ENCODE measurements at places on chromosomes 3 and 15. TPM values are rescaled to one million over a fixed set of nuclear protein-coding genes. Genes with fewer than 3 reads are reported as not detected.

The CDHR4 gene
- not detected for total RNA-seq

GRCh38 chr15:99556011-99556410 is 9.8 kb upstream of the MEF2A start:
- ATAC-seq: no peak

DNA sequence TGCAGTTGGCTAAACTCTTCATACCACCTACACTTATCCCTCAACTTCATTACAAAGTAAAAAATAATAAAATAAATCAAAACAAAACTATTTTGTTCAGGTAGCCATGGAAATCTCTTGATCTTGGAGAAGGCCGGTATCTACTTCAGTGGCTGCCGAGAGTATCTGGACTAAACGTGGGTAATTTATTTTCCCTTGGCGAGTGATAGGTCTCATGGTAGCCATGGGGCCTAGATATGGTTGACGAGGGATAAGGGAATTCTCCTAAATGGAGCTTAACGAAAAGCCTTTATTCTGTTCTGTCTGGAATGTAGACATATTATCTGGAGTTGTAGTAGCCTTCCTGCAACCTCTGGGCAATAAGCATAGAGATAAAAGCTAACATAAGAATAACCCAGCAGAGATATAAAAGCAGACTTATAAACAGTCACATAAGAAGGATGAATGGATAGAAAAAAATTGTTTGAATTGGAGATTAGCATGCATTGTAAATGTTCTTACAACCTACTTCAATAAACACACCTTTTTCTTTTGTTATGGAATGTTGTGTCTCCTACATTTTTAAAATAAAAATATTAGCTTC is 281.3 kb upstream of the ARRDC4 start:
- no peak for ATAC-seq

The GP5 gene
- not detected for total RNA-seq

The TAGLN3 gene
- 1.1 TPM for total RNA-seq

GRCh38 chr3:98596541-98597500 is 3.4 kb upstream of the CPOX start:
- ATAC-seq: no peak

DNA sequence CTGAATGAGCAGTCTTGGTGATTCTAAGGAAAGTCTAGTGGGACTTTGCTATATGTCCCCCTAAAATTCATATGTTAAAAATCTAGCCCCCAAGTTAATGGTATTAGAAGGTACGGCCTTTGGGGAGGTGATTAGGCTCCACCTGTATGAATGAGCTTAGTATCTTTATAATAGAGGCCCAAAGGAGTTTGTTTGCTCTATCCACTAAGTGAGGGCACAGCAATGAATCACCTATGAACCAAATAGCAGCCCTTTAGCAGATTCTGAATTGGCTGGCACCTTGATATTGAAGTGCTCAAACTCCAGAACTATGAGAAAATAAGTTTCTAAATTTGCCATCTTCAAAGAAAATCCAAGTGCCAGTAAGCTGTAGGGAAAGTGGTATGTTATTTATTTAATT is 187.9 kb downstream of the SUCNR1 start:
- ATAC-seq: no peak

- ATAC-seq: no peak
These were observed 215.5 kb upstream of the POU1F1 start for GRCh38 chr3:87491843-87492242.

DNA sequence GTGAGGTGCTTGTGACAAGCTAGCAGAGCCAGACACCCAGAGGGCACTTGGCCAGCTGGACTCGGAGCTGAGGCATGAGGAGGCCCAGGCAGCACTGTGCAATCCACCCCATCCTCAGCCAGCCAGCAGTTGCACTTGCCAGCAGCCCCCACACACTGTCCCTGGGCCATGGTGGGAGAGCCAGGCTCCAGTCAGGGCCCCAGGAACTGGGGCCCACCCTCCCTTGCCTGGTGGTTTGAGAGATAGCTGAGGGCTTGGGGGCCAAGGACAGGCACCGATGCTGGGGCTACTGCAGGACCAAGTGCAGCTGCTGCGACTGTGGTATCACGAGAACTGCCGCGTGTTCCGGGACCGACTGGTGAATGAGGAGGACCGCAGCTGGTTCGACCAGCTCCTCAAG is 63.5 kb downstream of the DNAH1 start:
- ATAC-seq: no peak

DNA sequence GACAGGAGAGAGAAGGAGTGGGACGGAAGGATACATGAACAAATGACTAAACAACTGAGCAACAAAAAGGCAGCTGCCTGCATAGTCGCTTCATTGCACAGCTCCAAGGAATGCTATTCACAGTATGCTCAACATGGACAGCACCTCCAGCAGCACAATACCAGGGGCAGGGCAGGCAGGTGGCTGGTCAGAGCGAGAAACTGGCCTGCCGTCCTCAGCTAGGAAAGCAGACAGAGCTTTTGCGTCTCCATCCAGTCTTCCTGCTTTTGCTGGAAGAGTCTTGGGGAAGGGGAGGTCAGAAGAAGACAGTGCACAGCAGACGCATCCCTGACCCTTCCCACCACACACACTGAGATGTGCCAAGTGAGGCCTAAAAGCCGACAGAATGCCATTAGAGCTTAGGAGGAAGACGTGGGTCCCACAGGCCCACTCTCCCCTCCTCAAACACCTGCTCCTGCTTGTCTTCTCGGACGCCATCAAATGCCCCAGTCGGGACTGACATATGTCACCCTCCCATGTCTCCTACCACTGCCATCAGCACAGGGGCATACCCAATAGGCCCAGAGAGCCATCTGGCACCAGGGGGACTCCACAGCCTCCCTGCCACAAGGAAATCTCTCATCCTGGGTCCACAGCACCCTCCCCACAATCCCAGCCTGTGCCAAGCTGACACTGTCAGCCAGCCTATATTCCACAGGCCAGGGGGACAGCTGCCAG is 3.9 kb downstream of the RAB6B start:
- no peak for ATAC-seq

DNA sequence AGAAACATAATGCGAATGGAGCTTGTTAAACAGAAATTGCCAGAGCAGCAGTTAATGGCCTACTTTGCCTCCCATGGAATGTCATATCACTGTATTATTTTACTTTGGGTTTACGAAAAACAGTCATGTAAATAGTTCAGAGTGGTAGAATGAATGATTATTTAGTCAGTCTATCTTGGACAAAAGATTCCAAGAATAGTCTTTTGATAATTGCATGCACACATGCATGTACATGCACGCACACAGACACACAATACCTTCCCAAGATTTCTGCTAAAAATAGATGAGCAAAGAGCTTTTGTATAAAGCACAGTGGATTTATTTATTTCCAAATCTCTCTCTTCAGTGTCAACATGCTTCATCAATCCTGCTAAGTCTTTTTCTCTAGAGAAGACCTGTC is 800.7 kb downstream of the DIPK2A start:
- no peak for ATAC-seq

The MESP2 gene
- not detected for total RNA-seq

DNA sequence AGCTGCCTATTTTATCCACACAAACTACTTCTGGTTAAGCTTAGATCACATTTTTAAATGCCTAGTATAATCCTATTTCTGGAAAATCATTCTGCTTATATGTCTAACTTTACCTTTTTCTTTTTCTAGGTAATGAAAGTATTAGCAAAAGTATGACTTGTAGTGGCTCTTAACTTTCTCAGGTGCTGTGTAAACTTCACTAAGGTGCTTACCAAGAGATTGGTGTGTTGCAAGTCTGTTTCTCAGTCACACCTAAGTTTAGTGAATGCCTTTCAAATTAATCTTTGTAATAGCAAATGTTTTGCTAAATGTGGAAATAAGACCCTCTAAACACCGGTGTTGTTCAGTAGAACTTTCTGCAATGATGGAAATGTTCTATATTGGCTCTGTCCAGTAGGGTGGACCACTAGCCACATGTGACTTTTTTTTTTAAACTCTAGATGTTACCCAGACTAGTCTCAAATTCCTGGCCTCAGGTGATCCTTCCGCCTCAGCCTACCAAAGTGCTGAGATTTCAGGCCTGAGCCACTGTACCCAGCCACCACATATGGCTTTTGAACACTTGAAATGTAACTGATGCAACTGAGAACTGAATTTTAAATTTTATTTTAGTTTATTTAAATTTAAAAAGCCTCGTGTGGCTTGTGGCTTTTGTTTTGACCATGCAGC is 22.0 kb downstream of the ARL13B start:
- ATAC-seq: no peak

- ATAC-seq: peak; percentile 80
These were observed 71.9 kb upstream of the SPATA12 start for GRCh38 chr3:56988458-56989168.
